Stomach (tissue), 19 donors: ENCODE measurements at places on chromosomes 6 and 20. TPM values are rescaled to one million over a fixed set of nuclear protein-coding genes. Genes with fewer than 3 reads are reported as not detected.

DNA sequence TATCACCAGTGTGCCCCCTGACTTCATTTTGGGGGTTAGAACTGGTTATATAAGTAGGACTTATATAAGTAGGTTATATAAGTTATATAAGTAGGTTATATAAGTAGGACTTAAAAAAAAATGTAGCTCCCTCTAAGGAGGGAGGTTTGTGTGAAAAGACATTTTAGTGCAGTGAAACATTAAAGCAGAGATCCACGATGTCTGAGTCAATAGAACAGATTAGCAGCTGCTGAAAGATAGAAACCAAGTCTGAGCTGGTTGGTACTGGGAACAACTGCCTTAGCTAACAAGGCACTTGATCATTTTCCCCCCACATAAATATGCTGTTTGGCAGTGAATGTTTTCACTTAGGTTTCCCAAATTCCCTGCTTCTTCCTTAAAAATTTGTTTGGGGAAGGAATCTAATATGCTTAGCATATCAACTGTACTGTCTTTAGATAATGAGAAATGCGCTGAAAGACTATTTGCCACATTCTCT lies 2.1 kb upstream of the RPS12 start:
- no peaks in the 10 kb centered on the region for H3K27me3 ChIP-seq
- peak overlapping the region; percentile 91 for H3K27ac ChIP-seq
- peaks cover 36% of the 10 kb centered on the region for H3K4me1 ChIP-seq
- H3K4me3 ChIP-seq: peak overlapping the region; percentile 97
- peaks cover 19% of the 10 kb centered on the region for H3K36me3 ChIP-seq

DNA sequence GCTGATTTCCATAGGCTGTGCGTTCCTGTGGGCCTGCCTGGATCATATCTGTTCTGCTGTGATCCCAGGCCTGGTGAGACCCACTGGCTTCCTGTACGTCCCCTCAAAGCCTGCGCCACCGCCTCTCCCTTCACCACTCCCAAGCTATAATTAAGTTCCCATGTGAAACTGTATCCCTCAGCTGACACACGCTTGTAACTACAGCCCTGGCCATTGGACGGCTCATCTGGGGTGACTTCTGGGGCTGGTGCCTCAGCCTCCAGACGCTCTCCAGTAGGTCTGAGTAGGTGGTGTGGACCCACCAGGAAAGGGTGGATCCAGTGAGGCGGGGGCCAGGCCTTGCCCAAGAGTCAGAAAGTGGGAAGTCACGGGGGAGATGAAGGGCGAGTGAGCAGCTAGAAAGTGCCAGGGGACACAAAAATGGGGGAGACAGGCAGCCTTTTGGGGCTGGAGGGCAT lies 21.0 kb downstream of the PPARD start:
- H3K36me3 ChIP-seq: no peaks in the 10 kb centered on the region
- no peak overlapping the region for H3K27ac ChIP-seq

- H3K27me3 ChIP-seq: no peaks in the 10 kb centered on the region
- H3K27ac ChIP-seq: no peak overlapping the region
- H3K4me1 ChIP-seq: no peaks in the 10 kb centered on the region
- DNase-seq: no peak
Observed at GRCh38 chr6:77987035-77987384, 334.2 kb downstream of the MEI4 start.

GRCh38 chr20:50571466-50571865 lies 61.3 kb downstream of the PTPN1 start:
- H3K4me1 ChIP-seq: peaks cover 4% of the 10 kb centered on the region
- no peak overlapping the region for H3K4me3 ChIP-seq
- H3K36me3 ChIP-seq: peaks cover 70% of the 10 kb centered on the region
- H3K27me3 ChIP-seq: no peaks in the 10 kb centered on the region

The TBXT gene
- not detected for total RNA-seq

- H3K4me1 ChIP-seq: no peaks in the 10 kb centered on the region
- H3K27me3 ChIP-seq: peaks cover 59% of the 10 kb centered on the region
Observed at GRCh38 chr20:64166721-64167615, 2.7 kb downstream of the MYT1 start.

The BMP6 gene
- 0.89 TPM for total RNA-seq

The RFX6 gene
- total RNA-seq: 1.3 TPM

The NKX2-2 gene
- 0.29 TPM for total RNA-seq

GRCh38 chr20:37519508-37520418 lies 1.3 kb upstream of the NNAT start:
- H3K27me3 ChIP-seq: no peaks in the 10 kb centered on the region
- H3K36me3 ChIP-seq: peaks cover 6% of the 10 kb centered on the region

The SAMD5 gene
- under 0.01 TPM for total RNA-seq

The ULBP1 gene
- total RNA-seq: not detected

- H3K4me3 ChIP-seq: no peak overlapping the region
- H3K27me3 ChIP-seq: no peaks in the 10 kb centered on the region
- peaks cover 13% of the 10 kb centered on the region for H3K36me3 ChIP-seq
- no peak overlapping the region for H3K27ac ChIP-seq
- H3K4me1 ChIP-seq: no peaks in the 10 kb centered on the region
Observed at GRCh38 chr6:161788531-161788930, 514.7 kb upstream of the AGPAT4 start.

The GSTA2 gene
- total RNA-seq: not detected

- peaks cover 19% of the 10 kb centered on the region for H3K36me3 ChIP-seq
- H3K27me3 ChIP-seq: no peaks in the 10 kb centered on the region
- DNase-seq: no peak
- H3K4me1 ChIP-seq: no peaks in the 10 kb centered on the region
- H3K27ac ChIP-seq: no peak overlapping the region
Observed at GRCh38 chr6:154945271-154945890, 49.7 kb upstream of the TIAM2 start.

- H3K27me3 ChIP-seq: no peaks in the 10 kb centered on the region
- H3K4me3 ChIP-seq: no peak overlapping the region
- no peak for DNase-seq
- H3K4me1 ChIP-seq: no peaks in the 10 kb centered on the region
- H3K27ac ChIP-seq: peak overlapping the region; percentile 35
Observed at GRCh38 chr6:148518511-148519156, 176.0 kb downstream of the SASH1 start.

The MYL9 gene
- total RNA-seq: 258 TPM
